ENCODE measurements at places on chromosomes 7 and 10.

DNA sequence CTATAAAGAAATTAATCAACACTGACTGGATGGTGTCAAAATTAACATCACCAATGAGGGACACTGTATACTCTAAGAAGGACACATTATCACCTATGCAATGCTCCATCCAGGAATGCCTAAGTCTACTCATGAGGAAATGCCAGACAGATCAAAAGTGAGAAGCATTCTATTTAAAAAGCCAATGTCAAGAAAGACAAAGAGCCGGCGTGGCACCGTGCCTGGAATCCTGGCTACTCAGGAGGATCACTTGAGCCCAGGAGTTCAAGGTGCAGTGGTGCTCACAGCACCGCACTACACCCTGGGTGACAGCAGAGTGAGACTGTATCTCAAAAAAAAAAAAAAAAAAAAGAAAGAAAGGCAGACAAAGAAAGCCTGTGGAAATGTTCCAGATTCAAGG is 45.5 kb upstream of the ANAPC16 start:
- no peak for DNase-seq

GRCh38 chr7:70288781-70289456 is 690.6 kb downstream of the AUTS2 start:
- no peak for DNase-seq

GRCh38 chr7:47473499-47474210 is 108.3 kb downstream of the TNS3 start:
- no peak for DNase-seq

DNA sequence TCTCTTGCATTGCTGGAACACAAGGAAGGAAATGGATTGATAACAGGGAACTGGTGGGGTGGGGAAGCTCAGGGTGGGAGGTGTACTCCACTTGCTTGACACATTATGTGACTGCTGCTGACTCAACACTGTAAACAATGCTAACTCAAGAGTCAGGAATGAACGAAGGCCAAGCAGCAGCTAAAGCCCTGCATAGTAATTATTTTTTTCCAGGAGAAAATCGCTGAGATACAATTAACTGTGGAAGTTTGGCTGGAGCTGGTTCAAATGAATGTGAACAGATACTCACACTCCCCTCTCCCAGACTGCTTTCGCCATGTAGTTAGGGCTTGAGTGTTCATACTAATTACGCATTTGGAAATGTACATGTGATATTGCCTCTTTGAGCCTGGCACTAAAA is 170.9 kb upstream of the AOAH start:
- DNase-seq, result no peak

- no peak for DNase-seq
These were observed 14.1 kb downstream of the NUP205 start for GRCh38 chr7:135571834-135572233.

DNA sequence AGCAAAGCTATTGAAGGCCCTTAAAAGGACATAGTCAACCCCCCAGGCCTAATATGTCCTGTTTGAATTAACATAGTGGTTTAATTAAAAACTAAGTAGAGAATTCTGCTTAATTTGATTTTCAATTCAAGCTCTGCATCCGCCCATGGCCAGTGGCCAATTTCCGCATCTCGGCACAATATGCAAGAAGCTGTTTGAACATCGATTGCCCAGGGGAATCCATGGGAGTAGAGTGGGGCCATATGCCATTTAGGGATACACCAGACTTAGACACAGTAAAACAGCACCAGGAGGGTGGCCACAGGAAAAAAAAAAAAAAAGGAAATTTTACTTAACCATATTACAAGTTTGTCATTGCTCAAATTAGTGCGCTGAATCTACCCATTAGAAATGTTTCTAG is 100.4 kb downstream of the LMBR1 start:
- DNase-seq, result no peak

- no peak for DNase-seq
These were observed 269.9 kb upstream of the PITRM1 start for GRCh38 chr10:3442451-3442990.

- DNase-seq, result no peak
These were observed 54.7 kb upstream of the VWC2 start for GRCh38 chr7:49718760-49719159.

- DNase-seq, result no peak
These were observed 30.4 kb downstream of the XPNPEP1 start for GRCh38 chr10:109892931-109893330.

- DNase-seq, result no peak
These were observed 259.2 kb downstream of the TNS3 start for GRCh38 chr7:47322731-47323130.

DNA sequence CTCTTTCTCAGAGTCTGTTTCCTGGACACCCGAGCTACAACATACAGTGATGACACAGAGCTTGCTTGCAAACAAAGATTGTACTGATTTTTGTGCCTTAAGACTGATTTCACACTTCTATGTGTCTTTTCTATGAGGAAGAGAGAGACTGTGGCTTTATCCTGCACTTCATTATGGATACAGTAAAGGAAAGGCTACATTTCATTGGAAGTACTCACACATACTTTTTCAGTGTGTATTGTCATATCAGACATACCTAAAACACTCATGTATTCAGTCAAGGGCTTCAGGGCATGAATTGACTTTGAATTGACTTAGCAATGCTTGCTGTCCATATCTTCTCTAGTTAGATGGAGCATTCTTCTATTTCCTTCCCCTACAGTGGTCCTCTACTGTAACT is 135.5 kb upstream of the IMMP2L start:
- no peak for DNase-seq

GRCh38 chr7:36636126-36636525 is 88.2 kb downstream of the AOAH start:
- no peak for DNase-seq

GRCh38 chr10:5940807-5941218 is 36.5 kb downstream of the IL15RA start:
- DNase-seq, result no peak

DNA sequence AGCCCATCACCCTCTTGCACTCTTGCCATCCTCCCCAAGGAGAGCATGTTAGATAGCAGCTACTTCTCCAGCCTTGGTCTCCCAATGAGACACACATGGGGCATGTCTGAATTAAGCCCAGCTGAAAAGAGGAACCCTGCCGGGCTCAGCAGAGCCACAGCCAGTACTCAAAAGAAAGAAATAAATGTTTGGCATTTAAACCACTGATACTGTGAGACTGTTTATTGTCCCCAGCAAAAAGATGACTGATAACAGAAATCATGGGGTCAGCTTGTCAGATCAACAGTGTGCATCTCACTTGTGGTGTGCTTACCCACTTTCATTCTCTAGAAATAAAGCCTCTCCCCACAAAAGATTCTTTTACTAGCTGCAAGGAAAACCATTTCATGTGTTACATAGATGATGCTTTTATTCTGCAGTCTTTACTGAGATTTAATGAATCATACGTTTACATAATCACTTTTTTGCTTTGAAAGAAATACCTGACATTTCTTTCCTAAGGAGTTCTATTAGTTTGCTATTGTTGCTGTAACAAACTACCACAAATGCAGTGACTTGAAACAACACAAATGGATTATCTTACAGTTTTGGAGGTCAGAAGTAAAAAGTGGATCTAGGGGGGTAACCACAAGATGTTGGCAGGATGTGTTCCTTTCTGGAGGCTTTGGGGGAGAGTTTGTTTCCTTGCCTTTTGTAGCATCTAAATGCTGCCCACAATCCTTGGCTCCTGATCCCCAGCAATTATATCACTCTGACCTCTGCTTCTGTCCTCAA is 20.9 kb downstream of the ANKRD7 start:
- DNase-seq, result no peak

DNA sequence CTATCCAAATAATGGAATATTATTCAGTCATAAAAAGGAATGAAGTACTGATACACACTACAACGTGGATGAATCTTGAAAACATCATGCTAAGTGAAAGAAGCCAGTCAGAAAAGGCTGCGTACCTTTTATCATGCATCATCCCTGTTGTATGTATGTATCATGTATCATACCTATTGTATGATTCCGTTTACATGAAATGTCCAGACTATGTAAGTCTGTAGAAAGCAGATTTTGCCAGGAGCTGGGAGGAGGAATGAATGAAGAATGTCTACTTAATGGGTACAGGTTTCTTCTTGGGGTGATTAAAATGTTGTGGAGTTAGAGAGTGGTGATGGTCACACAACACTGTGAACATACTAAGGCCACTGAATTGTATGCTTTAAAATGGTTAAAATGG is 135.9 kb upstream of the KLF14 start:
- DNase-seq, result no peak

DNA sequence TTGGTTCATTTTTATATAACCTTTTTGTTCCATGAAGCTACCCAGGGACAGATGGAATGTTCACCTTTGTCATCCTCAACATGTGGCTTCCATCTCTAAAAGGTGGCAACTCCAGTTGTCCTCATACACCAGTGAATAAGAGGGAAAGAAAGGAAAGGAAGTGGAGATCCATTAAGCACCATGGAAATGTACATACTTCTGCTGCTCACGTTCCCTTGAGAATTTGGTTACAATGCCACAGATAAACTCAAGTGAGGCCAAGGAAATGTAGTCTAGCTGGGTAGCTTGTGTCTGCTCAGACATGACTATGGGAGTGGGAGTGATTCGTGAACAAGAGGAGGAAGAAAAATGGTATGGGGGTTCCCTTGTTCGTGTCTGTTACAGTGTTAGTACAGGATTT is 237.1 kb upstream of the FAM3C start:
- DNase-seq, result no peak

DNA sequence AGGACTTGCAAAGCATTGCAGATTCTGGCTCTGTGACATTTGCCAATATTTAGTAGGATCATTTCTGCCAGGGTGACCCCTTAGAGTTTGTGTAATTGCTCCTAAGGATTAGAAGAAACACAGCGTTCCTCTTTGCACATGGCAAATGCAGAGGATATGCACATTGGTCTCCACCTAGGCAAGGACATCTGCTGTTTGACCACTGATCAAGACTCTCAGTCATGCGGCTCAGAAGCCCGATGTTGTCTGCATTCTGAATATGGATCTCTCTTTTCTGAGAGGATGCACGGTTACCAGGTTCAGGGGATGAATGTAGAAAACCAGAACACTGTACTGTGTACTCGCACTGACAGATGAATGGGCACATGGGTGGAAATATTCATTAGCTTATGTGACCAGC is 180.6 kb upstream of the AGK start:
- no peak for DNase-seq

DNA sequence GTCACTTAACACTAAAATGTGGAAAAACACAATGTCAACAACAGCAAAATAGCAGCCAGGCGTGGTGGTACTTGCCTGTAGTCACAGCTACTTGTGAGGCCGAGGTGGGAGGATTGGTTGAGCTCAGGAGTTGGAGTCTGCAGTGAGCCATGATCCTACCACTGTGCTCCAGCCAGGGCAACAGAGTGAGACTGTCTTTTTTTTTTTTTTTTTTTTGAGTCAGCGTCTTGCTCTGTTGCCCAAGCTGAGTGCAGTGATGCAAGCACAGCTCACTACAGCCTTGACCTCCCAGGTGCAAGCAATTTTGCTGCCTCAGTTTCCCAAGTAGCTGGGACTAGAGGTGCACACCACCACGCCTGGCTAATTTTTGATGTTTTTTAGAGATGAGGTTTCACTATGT is 6.1 kb downstream of the KCTD7 start:
- DNase-seq, result no peak

DNA sequence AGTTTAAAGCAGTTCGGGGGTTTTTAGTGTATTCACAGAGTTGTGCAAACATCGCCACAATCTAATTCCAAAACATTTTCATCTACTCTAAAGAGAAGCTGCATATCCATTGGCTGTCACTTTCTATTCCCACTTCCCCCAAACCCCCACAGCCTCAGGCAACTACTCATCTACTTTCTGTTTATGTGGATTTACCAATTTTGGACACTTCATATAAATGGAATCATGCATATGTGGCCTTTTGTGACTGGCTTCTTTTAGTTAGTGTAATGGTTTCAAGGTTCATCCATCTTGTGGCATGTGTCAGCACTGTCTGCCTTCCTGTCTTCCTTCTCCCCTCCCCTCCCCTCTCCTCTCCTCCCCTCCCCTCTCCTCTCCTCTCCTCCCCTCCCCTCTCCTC is 78.5 kb upstream of the FZD1 start:
- no peak for DNase-seq

- no peak for DNase-seq
These were observed 29.0 kb downstream of the MICALL2 start for GRCh38 chr7:1430056-1430845.

DNA sequence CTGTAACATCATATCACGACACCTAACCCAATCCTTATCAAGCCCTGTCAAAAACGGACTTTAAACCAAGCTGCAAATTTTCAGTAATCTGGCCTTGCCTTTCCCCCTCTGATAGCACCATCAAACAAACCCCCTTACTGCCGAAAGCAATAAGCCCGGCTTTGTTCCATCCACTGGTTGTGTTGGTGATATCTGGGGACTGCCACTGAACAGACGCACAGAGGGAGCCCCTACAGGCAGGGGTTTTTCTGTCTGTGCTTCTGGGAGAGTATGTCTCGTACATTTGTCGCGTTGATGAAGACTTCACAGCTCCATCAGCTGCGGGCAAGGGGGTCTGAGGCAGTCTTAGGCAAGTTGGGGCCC is 550 bp upstream of the PLAU start:
- DNase-seq, result no peak

DNA sequence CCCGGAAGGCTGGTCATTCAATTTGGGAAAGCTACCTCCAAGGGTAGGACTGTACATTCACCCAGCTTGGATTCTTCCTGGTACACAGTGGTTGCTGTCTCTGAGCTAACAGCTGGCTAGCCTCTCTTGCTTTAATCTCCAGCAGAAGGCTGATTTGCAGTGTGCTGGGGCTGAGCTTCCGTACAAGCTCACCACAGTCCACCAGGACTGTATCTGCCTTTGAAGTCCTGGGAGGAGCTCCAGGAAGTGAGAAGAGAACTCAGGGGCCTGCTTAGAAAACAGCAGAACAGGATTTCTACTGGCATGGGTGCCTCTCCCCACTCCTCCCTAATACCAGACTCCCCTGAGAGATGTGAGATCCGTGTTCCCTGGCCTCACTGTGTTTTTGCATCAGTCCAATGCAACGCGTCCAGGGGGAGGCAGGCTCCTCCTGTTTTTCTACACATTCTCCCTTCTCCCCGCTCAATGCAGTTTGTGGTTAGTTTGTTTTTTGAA is 6.6 kb downstream of the AFAP1L2 start:
- no peak for DNase-seq

GRCh38 chr10:101304316-101304715 is 49.6 kb upstream of the BTRC start:
- no peak for DNase-seq

GRCh38 chr10:17029581-17030271 is 99.9 kb downstream of the CUBN start:
- no peak for DNase-seq

- DNase-seq, result no peak
These were observed 18.3 kb downstream of the CYP26A1 start for GRCh38 chr10:93091960-93092359.

DNA sequence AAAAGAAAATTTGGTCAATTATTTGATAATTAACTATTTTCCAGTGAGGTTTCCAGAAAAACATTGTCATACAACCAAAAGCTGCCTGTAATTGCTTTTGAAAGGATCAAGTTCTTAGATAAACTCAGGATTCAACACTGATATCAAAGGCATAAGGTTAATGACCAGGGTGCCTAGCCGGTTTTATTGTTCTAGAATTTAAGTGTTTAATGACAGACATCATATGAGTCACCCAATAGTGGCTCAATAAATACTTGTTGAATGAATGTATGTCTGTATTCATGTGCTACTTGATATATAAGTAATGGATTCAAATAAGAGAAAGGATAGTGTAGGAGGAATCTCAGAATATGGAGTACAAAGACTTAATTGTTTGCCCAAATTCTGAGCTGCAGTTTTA is 196.1 kb upstream of the LRGUK start:
- no peak for DNase-seq

Measured in NCI-H2081 treated with DMSO at 0.1 percent for 48 hours (cell line).